A549 treated with dexamethasone at 1 μM for 4 hours (cell line): ENCODE measurements at places on chromosomes 16 and 17. TPM values are rescaled to one million over a fixed set of nuclear protein-coding genes. Genes with fewer than 3 reads are reported as not detected.

KRTAP3-2 gene
- 0.16 to 0.41 TPM (median 0.28 TPM) in 4 of 5 replicates, not detected in the other for total RNA-seq

HLF gene
- total RNA-seq: 0.08 to 0.30 TPM (median 0.14 TPM) in 5 replicates

CTNS gene
- 11.4 to 15.0 TPM (median 13.7 TPM) in 5 replicates for total RNA-seq

TEKT3 gene
- total RNA-seq: 0.14 to 0.18 TPM (median 0.14 TPM) in 3 of 5 replicates, not detected in the others

TNP2 gene
- not detected in 5 replicates for total RNA-seq

VTN gene
- total RNA-seq: 15.3 to 21.2 TPM (median 19.1 TPM) in 5 replicates

ABCC6 gene
- 0.72 to 1.3 TPM (median 0.96 TPM) in 5 replicates for total RNA-seq

STX1B gene
- 1.6 to 2.4 TPM (median 1.9 TPM) in 5 replicates for total RNA-seq

PPP1R27 gene
- 0.19 to 0.42 TPM (median 0.27 TPM) in 5 replicates for total RNA-seq

SPEM1 gene
- 0.09 to 0.18 TPM (median 0.12 TPM) in 4 of 5 replicates, not detected in the other for total RNA-seq

CD7 gene
- 0.08 to 0.22 TPM (median 0.15 TPM) in 5 replicates for total RNA-seq
